Stimulated activated CD4-positive, alpha-beta T cell treated with anti-CD3 and anti-CD28 coated beads, TNF-alpha, amount 100 ng/mL, for 4 hours (primary cell): ENCODE measurements at places on chromosomes 5 and 9.

- DNase-seq, result no peak
Observed at GRCh38 chr5:1222147-1222546, 3.0 kb upstream of the SLC6A18 start.

DNA sequence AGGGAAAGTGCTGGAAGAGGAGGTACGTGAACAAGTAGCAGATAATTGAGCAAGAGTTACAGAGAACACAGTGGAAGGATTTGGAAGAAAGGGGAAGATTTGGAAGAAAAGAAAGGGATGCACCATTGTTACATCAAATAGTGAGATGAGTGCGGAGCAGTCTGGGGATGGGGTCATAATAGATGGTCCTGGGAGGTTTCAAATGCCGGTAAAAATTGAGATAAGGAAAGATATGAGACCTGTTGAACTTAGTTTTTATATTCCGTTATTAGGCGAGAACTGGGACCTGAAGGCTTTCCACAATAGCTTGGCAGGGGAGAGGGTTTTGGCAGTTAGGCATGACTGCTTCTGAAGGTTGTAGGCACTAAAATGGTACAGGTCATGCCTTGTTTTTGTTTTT is 20.9 kb downstream of the ATP6V0E1 start:
- no peak for DNase-seq

GRCh38 chr9:109450346-109450745 is 47.8 kb downstream of the PTPN3 start:
- no peak for DNase-seq

DNA sequence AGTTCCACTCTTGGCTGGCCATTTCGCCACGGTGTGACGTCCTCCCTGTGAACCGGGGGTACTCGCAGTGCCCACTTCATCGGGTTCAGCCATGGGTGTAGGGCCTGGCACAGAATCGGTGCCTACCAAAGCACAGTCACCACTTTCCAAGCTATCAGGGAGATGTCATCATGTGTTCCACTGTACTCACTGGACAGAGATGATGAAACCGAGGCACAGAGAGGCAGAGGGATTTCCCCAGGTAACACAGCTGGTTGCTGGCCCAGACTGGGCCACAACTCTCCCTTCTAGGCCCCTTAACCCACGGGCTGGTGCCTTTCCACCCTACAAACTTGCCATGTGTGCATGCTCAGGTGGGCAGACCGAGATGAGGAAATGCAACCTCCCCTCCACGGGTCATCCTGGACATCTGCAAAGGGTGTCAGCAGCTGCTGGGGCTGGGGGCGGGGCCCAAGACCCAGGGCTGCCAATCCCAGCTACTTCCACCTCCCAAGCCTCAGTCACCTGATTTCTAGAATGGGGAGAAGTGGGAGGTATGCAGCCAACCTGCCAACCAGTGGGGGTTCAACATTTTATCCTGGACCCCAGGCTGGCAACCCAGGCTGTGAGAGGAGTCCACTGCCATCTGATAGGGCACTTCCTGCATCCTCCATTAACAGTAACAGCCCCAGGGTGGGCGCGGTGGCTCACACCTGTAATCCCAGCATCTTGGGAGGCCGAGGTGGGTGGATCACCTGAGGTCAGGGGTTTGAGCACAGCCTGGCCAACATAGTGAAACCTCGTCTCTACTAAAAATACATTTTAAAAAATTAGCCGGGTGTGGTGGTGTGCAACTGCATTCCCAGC is 893 bp upstream of the SH2D3C start:
- no peak for DNase-seq

GRCh38 chr5:84286662-84287061 is 98.0 kb downstream of the EDIL3 start:
- no peak for DNase-seq

- DNase-seq, result no peak
Observed at GRCh38 chr9:34684816-34685215, 6.3 kb downstream of the CCL19 start.

GRCh38 chr9:16727452-16728136 is 142.9 kb downstream of the BNC2 start:
- no peak for DNase-seq

GRCh38 chr5:148382961-148383360 is 797 bp upstream of the FBXO38 start:
- DNase-seq, result no peak
